ENCODE measurements at places on chromosomes 5 and 9.

DNA sequence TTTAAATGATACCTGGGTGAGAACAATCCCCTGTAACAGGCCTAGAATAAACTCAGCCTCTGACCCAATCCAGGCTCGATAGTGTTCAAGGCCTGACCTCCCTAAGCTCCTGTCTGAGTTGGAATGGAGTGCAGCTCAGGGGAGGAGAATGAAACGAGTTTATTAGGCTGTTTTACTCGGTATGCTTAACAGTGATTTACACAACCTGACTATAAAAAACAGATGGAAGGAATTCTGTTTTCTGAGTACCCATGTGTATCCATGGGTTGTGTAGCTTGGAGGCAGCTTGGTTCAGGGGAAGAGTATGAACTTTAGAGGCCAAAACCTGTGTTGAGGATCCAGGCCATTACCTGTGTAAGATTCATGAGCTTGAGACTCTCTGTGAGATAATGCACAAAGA, 67.8 kb downstream of the PCSK5 start:
- DNase-seq: no peak

DNA sequence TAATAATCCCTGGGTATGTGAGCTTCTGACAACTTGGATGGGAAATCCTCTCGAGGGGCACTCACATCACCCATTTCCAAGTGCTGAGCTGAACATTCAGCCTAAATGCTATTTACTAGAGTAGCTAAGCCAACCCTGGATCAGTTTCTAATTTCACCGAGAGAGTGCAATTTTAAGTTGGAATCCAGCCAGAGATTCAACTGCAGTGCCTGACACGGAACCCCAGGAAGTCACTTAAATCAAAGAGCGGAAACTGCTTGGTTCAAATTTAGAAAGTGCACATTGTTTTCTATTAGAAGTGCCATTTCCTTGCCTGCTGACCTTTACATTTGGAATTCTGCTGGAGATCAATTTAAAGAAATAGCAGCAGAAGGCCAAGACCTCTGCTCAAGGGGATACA, 8.8 kb downstream of the SPRY4 start:
- no peak for DNase-seq

- no peak for DNase-seq
Observed at GRCh38 chr5:132961887-132962286, 1.5 kb downstream of the AFF4 start.

- no peak for DNase-seq
Observed at GRCh38 chr9:107350443-107350842, 67.4 kb downstream of the RAD23B start.

DNA sequence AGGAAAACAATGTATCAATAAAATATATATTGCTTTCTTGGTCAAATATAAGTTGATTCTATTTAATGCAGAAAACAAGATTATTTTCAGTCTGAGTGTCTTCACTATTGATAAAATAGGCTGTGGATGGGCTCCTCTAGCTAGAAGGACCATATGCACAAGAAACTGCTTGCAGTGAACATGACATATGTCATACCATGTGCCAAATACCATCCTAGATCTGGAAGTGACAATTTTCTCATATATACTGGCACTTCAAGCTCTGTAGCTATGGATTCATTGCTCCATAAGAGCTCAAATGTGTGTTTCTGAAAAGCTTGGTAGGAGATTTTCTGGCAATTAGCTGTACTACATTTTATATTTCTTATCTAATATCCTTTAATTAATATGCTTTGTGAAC, 95.6 kb upstream of the CDH6 start:
- no peak for DNase-seq

- DNase-seq: no peak
Observed at GRCh38 chr5:61563401-61563800, 231.3 kb downstream of the ZSWIM6 start.
